ENCODE measurements at places on chromosomes 2 and 18. TPM values are rescaled to one million over a fixed set of nuclear protein-coding genes. Genes with fewer than 3 reads are reported as not detected.
A peak's percentile ranks its signal among the peaks of the same experiment; 100 is the strongest.

GRCh38 chr2:173952267-173953046 lies 12.7 kb downstream of the SP3 start:
- no peaks in the 10 kb centered on the region for H3K27me3 ChIP-seq
- DNase-seq: no peak
- H3K27ac ChIP-seq: no peak overlapping the region
- H3K4me1 ChIP-seq: peaks cover 66% of the 10 kb centered on the region

DNA sequence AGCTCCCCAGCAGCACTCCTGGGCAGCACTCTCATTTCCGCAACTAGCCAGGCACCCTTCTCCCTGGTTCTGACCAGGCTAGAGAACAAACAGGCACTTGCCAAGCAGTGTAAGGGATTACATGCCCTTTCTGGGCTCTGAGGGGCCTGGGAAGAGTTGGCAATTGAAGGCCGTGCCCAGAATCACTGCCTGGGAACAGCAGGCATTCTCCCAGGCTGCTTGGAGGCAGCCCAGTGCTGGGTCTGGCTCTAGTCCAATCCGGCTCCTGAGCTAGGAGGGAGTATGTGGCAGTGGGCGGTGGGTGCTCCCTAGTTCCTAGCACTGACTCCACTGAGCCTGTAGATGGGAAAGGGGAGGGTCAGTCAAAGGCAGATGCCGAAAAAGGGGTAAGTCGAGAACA lies 34.1 kb upstream of the SP3 start:
- no peak overlapping the region for H3K4me3 ChIP-seq
- DNase-seq: no peak
- no peaks in the 10 kb centered on the region for H3K36me3 ChIP-seq
- peak overlapping the region; percentile 46 for H3K27ac ChIP-seq

DNA sequence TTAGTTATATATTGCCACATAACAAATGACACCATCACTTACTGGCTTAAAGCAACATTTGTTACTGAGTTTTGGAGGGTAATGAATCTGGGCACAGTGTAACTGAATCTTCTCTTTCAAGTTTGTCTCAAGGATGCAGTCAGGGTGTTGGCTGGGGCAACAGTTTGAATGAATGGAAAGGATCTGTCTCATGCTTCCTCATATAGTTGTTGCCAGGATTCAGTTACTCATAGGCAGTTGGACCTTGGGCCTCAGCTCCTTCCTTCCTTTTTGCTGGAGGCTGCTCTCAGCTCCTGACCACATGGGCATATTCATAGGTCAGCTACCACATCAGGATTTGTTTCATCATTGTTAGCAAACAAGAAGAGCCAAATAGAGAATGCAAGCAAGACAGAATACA lies 466.1 kb upstream of the MC4R start:
- no peak overlapping the region for H3K4me3 ChIP-seq
- no peaks in the 10 kb centered on the region for H3K36me3 ChIP-seq
- no peak overlapping the region for H3K27ac ChIP-seq
- DNase-seq: no peak

- no peaks in the 10 kb centered on the region for H3K4me1 ChIP-seq
- H3K27me3 ChIP-seq: no peaks in the 10 kb centered on the region
- H3K36me3 ChIP-seq: no peaks in the 10 kb centered on the region
- no peak for DNase-seq
Observed at GRCh38 chr2:42801381-42801780, 9.0 kb upstream of the HAAO start.

GRCh38 chr2:215280326-215280725 lies 31.5 kb upstream of the ATIC start:
- no peaks in the 10 kb centered on the region for H3K4me1 ChIP-seq
- no peaks in the 10 kb centered on the region for H3K27me3 ChIP-seq
- no peak for DNase-seq
- H3K36me3 ChIP-seq: no peaks in the 10 kb centered on the region
- H3K27ac ChIP-seq: no peak overlapping the region

DNA sequence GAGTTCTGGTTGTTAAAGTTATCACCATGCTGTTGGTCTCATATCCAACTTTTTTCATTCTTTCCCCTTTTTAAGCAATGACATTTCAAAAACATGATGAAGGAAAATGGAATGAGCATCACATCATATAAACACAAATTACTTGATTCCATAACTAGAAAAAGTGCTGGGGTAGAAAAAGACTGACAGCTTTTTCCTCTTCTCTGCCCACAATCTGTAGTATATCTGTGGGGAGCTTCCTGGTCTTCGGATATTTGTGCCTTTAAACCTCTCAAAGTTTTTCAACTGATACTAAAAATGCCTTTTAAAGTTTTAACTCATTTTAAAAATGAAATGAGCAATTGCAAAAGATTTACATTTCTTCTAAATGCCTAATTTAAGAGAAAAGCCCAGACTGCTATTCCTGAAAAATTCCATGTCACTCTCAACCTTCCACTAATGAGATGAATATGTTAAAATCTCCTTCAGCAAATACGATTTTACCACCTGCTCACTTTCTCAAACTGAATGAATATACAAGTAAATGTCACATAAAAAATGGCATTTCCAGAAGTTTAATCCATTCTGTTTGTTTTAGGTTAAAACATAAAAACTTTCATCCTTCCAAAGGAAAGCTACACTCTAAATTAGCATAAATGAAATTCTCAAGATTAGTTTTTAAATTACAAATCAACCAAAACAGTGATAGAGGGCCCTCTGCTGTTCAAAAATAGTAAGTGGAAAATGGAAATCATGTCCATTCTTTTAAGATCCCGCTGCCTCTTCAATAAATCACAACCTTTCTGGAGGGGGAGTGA lies 2.1 kb downstream of the DNAH7 start:
- H3K36me3 ChIP-seq: no peaks in the 10 kb centered on the region
- no peak overlapping the region for H3K4me3 ChIP-seq
- DNase-seq: no peak
- no peaks in the 10 kb centered on the region for H3K27me3 ChIP-seq
- H3K27ac ChIP-seq: no peak overlapping the region

- H3K4me3 ChIP-seq: no peak overlapping the region
- DNase-seq: no peak
- no peaks in the 10 kb centered on the region for H3K4me1 ChIP-seq
- H3K27ac ChIP-seq: no peak overlapping the region
- no peaks in the 10 kb centered on the region for H3K27me3 ChIP-seq
Observed at GRCh38 chr2:17573085-17573803, 32.7 kb downstream of the VSNL1 start.

DNA sequence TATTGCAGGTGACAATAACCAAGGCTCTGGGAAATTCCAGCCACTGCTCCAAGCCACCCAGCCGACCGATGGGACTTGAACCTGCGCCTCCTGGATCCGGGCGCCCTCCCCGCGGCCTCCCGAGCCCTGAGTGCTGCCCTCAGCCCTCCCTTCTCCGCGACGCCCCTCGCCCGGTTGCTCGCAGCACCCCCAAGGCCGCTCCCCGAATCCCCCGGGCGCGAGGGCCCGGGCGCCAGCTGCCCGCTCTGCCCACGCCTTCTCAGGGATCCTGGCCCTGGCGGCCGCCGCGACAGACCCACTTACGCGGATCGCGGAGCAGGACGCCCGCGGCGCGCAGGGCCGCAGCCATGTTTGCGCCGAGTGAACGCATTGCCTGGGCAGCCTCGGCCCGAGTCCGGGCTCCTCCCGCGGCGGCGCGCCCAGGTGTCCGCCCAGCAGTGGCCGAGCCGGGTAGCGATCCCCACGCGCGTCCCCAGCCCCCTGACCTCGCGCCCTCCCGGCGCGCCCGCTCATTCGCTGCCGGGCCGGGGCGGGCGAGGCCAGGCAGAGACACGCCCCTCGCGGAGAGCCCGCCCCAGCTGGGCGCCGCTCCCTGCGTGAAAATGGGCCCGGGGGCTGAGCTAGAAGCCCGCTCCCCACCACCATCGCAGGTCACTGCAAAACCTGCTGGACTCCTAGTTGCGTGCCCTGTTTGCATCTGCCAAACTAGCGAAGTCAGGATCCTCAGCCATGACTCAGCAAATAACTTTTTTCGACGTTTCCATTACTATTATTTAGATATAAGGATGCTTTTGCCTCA lies at the start of gene FECH:
Gene FECH (minus strand): TSS at position 452 of the 799 bp plus-strand sequence. CDS start 82 bp downstream, at position 370.
- H3K4me1 ChIP-seq: peaks cover 17% of the 10 kb centered on the region
- no peaks in the 10 kb centered on the region for H3K36me3 ChIP-seq
- H3K27me3 ChIP-seq: no peaks in the 10 kb centered on the region
- H3K4me3 ChIP-seq: peak within 1 kb of the TSS; percentile 87
- DNase-seq: peak; percentile 86
- peak within 1 kb of the TSS; percentile 87 for H3K27ac ChIP-seq

DNA sequence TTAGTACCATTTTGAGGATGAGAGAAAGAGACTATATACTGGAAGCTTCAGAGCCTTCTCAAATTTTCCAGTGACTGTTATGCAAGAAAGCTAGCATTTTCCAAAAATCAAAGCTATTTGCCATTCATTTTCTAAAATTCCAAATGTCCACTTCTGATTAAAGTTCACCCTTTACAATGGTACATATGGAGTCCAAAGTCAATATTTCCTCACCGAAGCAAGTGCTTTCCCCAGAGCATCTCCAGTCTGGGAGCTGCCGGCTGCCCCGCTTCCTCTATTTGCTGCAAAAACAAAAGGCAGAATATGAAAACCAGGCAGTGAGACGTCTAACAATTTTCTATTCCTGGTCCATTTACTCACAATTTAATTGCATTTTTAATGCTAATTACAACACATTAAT lies 302.0 kb upstream of the CCDC68 start:
- H3K4me3 ChIP-seq: no peak overlapping the region
- no peak overlapping the region for H3K27ac ChIP-seq
- peaks cover 4% of the 10 kb centered on the region for H3K36me3 ChIP-seq

GRCh38 chr2:173448938-173449471 lies 94.3 kb downstream of the CDCA7 start:
- H3K27me3 ChIP-seq: no peaks in the 10 kb centered on the region
- no peaks in the 10 kb centered on the region for H3K36me3 ChIP-seq
- no peaks in the 10 kb centered on the region for H3K4me1 ChIP-seq
- peak overlapping the region; percentile 41 for H3K4me3 ChIP-seq
- no peak overlapping the region for H3K27ac ChIP-seq

GRCh38 chr2:48459466-48459865 lies 70.5 kb upstream of the STON1 start:
- no peak overlapping the region for H3K4me3 ChIP-seq
- no peaks in the 10 kb centered on the region for H3K36me3 ChIP-seq
- DNase-seq: no peak
- no peak overlapping the region for H3K27ac ChIP-seq
- no peaks in the 10 kb centered on the region for H3K4me1 ChIP-seq

DNA sequence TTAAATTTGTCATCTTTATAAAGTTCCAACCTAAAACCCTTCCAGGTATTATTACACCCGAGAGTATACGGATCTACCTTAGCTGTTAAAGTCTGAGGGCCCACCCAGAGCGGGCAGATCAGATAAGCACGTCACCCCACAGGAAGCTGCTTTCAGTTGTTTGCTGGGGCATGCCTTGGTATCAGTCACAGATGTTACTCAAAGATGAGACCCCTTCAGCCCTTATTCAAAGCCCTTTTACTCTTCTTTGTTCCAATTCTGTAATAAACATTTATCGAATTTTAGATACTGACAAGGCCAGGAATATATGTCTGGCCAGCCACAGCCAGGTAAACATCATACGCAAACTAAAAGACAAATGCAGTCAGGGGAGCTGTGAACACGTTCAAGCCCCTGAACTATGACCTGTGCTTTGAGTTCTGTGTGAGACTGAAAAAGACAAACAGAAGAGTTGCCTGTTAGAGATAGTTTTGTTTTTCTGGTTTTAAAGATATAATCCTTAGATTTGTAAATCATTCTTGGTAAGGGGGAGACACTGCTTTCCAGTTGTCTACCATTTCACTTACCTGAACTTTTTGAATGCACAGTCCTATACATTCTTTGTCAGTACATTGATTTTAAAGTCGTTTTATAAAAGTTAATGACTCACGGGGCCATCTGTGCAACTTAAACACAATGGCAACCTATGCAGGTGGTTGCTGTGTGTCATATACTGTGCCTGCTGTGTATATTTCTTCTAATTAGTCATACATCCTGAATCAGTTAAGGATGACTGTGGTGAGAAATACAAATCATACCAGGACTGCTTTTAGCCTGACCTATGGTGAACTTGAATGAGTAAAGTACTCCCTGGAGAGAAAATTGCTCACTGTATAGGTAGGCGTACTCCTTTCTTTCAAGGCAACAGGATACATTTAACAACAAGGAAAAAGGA lies 100.5 kb upstream of the ITPRID2 start:
- no peaks in the 10 kb centered on the region for H3K36me3 ChIP-seq
- no peaks in the 10 kb centered on the region for H3K27me3 ChIP-seq
- peak; percentile 22 for DNase-seq
- peaks cover 24% of the 10 kb centered on the region for H3K4me1 ChIP-seq

DNA sequence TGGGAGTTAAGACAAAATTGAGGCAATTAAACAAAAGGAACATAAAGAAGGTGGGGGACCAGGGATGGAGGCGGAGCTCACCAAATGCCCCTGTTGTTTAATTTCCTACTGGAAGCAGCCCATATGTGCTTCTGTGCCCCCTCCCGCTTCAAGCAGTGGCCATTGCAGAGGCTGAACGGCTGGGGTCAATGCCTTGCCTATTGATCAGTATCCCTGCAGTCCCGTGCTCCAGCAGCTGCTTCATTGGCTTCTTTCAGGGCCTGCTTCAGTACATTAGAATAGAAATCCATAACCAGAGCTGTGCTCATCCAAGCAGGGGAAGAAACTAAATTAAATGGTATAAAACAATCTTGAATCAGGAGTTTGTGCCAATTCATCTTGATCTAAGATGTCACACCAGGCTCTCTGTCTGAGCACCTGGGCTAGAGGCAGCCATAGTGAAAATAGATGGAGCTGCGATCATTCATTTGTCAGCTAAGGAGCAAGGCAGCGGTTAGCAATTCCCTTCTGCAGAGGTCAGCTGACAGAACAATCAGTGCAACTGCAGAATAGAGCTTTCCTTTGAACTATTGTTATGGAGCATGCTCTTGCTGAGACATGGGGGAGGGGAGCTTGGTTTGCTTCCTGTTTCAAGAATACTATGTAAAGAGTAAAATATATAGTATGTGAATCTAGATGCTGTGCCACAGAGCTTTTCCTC lies 222.4 kb downstream of the WDR7 start:
- H3K27ac ChIP-seq: no peak overlapping the region
- no peaks in the 10 kb centered on the region for H3K27me3 ChIP-seq
- no peaks in the 10 kb centered on the region for H3K4me1 ChIP-seq
- no peak overlapping the region for H3K4me3 ChIP-seq
- no peaks in the 10 kb centered on the region for H3K36me3 ChIP-seq

- no peak overlapping the region for H3K27ac ChIP-seq
- H3K4me3 ChIP-seq: no peak overlapping the region
- H3K36me3 ChIP-seq: no peaks in the 10 kb centered on the region
- no peak for DNase-seq
- H3K4me1 ChIP-seq: no peaks in the 10 kb centered on the region
Observed at GRCh38 chr2:6723865-6724604, 141.7 kb downstream of the CMPK2 start.

DNA sequence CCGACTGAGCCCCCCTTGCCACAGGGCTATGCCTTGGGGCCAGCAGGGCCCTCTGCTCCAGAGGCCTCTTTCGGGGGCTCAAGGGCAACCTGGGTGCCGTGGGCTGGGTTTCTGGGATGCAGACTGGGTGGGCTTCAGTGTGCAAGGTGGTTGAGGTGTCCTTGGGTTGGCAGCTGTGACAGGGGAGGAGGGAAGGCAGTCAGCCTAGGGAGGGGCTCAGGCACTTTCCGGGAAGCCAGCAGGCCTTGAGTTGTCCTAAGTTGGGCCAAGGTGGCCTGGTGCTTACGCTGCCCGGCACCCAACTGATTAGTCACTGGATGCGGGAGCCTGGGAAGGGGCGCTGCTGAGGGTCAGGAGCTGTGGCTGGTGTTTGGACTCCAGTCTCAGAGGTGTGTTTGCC lies 199.5 kb downstream of the TWIST2 start:
- no peak overlapping the region for H3K4me3 ChIP-seq
- H3K27me3 ChIP-seq: no peaks in the 10 kb centered on the region
- no peak for DNase-seq

Gene GPR155
- 2.6 TPM for total RNA-seq

Gene REG3A
- total RNA-seq: not detected

Gene POTEC
- total RNA-seq: under 0.01 TPM

Gene LOXHD1
- not detected for total RNA-seq

Gene SH2D6
- total RNA-seq: 7.6 TPM

Gene FBXO48
- total RNA-seq: 0.60 TPM
